ENCODE measurements at places on chromosomes 1 and 21.
A peak's percentile ranks its signal among the peaks of the same experiment; 100 is the strongest.

GRCh38 chr1:116760996-116761665 lies 6.9 kb downstream of the CD2 start:
- DNase-seq, result no peak

DNA sequence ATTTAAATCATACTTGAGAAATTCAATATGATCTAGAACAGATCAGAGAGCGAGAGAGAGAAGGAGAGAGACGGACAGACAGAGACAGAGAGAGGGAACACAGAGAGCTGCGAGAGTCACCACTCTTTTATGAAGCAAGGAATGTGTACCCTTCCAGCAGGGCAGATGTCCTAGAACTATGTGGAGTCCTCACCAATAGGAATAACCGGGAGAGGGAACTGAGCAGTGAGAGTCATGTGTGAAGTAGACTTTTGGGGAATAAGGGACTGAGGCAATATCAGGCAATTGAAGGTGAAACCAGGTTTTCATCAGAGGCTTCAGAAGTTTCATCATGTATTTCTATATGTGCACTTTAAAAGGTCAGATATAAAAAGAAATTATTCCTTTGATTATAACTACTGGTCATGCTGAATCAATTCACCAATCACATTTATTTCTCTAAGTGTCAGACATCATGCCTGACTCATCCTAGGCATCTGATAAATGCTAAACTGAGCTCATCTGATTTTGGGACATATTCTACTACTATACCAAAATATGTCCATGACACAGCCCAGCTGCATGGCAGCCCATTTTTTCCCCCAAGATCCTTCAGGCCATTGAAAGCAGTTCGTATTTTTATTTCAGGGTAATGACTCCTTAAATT lies 22.4 kb downstream of the VTCN1 start:
- no peak for DNase-seq

- no peak for DNase-seq
Observed at GRCh38 chr1:199907361-199907760, 120.1 kb upstream of the NR5A2 start.

GRCh38 chr1:32540605-32541004 lies 1.4 kb downstream of the ZBTB8A start:
- DNase-seq, result no peak

DNA sequence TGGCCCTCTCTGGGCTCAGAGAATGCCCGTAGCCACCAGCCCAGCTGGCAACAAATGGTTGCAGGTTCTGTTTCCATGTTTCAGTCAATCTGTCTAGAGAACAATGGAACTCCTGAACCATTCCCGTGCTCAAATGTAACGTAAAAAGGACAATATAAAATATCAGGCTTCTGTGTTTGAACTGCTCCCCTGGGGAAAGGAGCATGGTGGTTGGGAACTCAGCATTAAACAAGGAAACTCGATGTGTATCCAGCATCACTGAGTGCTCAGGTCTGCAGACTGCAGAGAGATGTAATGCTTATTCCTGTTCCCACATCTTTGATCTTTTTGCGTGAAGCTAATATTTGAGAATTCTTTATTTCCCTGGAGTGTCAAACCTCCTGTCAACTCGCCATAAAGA lies 326.5 kb downstream of the KIF26B start:
- no peak for DNase-seq

DNA sequence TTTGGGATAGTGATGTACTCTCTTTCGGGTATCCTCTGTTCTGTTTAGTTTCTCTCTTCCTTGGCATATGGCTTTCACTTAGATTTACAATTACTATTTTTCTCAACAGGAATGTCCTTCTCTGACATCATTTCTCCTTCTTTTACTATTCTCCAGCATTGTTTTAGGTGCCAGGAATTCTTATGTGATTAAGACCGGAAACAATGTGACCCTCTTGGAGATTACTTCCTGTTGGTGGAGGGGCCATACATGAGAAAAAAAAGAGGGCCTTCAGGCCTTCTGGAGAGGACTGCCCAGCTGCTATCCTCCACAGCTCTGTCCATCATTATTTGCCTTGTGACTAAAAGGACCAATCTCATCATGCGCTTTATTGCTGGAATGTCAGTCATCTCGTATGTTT lies 50.4 kb upstream of the ADAMTS5 start:
- DNase-seq, result no peak

- no peak for DNase-seq
Observed at GRCh38 chr1:115327270-115327669, 10.8 kb downstream of the NGF start.

GRCh38 chr21:37667380-37667779 lies 248.9 kb downstream of the KCNJ6 start:
- DNase-seq, result no peak

- no peak for DNase-seq
Observed at GRCh38 chr1:202616355-202616915, 93.8 kb downstream of the SYT2 start.

DNA sequence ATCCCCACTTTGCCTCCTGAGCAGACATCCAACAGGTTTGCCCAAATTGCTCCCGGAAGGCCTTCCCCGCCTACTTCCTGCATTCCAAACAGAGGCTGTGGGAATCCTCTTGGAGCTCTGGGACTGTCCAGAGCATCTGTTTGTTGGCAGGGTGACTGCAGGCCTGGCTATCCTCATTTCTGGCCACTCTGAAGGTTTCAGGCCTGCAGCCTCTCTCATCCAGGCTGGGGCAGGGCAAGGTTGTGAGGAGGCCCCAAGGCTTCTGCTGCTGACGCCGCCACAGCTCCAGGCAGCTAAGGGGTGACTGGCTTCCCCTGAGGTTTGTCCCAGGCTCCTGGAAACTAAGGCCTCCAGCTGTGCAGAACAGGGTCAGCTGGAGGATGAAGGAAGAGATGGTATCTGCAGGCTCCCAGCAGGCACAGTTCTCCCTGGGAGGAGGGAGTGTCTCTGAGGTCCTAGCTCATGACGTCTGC lies 11.3 kb downstream of the CDK18 start:
- no peak for DNase-seq

DNA sequence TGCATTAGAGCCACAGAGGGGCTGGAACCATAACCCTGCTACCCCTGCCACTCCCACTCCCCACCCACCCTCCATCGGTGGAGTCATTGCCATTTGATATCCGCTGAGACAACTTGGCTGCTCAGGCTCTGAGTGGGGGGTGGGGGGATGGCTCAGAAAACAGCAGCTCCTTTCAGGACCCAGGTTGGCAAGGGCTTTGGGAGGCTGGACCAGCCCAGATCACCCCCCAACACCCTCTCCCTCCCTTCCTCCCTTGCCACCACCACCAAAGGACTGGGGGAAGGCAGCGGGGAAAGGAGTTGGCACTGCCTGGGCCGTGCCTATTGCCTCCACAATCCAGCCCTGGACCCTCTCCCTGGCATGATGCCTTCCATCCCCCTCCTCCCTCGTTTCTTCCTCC lies 1.7 kb downstream of the KCNJ10 start:
- DNase-seq, result no peak

DNA sequence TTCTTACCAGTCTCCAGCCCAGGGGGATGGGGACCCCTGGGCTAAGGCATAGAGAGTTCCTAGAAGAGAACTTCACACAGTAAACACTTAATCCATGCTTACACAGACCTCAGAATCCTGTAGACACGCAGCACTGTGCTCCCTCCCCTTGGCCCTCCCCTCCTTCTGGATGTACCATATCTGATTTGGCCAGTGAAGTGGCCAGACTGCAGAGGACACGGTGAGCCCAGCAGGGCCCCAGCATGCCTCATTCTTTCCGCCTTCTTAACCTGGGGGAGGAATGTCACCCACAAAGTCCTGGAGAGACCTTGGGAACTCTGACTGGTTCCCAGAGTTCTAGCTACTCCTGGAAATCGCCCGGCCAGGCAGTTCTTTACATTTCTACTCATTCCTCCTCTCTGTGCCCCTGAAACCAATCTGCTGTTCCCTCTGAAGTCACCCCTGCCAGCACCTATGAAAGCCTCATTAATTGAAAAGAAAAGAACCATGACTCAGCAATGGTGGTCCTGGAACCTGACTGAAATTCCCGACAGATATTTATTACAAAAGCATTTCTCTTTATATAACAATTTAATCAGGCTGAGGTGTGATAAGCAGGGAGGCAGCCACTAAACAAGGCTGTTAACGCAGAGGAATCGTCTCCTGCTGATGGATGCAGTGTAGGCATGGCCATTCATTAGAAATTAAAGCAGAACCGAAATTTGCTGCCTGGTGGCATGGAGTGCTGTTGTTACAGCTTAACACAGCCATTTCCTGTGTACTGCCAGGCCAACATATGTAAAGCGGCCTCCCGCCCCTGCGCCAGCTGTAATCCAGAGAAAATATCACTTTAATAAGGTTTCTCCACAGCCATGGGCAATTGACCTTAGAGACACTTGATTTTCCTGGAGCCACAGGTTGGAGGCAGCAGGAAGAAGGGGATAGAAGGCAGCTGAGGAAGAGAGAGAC lies 74.6 kb upstream of the KCND3 start:
- DNase-seq, result no peak

DNA sequence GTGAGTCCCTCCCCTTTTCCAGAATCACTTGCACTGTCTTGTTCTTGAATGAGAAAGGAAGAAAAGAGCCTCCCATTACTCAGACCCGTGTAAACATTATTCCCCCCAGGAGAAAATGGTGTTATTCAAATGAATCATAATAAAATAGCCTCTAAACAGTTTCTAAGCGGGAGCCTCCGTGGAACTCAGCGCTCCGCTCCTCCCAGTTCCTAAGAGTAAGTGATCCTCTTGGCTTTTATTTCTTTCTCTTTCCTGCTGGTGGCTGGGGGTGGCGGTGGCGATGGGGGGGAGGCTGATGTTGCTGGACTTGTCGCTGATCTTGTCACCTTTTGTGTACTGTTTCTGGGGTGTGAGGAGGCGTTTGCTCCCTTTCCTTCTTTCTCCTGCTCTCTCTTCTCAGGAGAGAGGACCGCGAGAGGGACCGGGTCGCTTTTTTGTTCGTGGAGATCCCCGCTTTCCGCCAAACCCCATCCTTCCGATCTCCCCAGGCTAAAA lies 781 bp downstream of the PROX1 start:
- DNase-seq, result no peak

- no peak for DNase-seq
Observed at GRCh38 chr1:202858331-202858730, 30.6 kb downstream of the RABIF start.

DNA sequence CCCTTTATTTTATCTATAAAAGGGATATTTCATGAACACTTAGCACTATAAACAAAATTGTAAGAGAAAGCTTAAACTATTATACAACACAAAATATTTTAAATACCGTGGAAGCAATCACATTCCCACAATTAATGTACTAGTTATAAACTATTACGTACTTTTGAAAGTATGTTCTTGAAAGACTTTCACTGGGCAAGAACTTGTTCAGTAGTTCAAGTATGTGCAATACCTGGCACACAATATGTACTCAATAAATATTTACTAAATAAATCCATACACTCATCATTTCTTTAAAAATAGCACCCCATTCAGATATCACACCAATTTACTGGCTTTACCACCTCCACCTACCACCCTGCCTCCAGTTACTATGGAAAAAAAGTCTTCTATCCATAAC lies 12.6 kb upstream of the FMO2 start:
- DNase-seq, result no peak

GRCh38 chr1:161071886-161072371 lies 2.2 kb upstream of the ARHGAP30 start:
- peak; percentile 43 for DNase-seq

GRCh38 chr1:159144571-159144970 lies 26.8 kb upstream of the CADM3 start:
- DNase-seq, result no peak

DNA sequence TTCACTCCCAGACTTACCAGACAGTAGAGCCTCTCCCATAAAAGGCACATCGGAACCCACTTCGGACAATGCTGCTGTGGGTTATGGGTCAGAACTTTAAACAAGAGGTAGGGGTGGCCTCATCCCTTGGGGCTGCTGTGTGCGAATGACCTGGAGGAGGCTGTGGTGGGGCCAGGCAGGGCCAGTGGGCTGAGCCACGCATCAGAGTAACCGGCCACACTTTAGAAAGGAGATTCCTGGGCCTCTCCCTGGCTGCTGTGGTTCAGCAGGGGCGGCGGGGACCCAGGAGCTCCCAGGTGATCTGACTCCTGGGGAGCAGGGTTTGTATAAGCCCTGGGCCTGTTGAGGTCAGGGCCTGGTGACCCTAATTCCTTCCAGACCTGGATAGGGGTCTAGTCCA lies 110.2 kb upstream of the C1orf174 start:
- DNase-seq, result no peak

GRCh38 chr1:234743791-234744611 lies 134.0 kb upstream of the IRF2BP2 start:
- DNase-seq, result no peak

- DNase-seq, result no peak
Observed at GRCh38 chr1:174333437-174333836, 114.3 kb upstream of the GPR52 start.

DNA sequence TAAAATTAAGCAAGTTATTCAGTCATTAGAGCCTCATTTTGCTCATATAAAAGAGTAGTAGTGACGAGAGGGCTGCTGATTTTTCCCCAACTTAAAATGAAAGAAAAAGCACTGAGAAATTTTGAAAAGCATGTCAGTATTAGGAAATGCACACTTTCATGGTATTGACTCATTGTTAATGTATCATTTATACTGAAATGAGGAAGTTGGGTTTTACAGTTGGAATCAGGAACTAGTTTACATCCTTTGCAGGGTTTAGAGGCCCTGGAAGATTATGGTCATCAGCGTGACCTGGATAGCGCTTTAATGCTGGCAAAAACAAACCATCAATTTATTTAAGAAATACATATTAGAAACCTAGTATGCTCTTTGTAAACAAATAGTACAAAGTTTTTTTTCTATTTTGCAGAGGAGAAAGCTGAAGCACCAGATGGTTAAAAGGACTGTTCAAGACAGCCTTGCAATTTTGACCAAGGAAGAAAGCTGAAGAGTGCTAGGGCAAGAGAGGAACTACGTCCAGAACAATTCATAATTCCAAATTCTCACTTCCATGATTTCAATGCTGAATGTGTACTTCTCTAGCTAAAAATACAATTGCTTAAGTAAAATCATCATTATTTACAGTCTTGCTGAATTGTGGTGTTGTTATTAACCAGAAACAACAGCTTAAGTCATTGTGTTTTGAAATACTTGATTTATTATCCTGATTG lies 94.8 kb upstream of the SGIP1 start:
- no peak for DNase-seq

DNA sequence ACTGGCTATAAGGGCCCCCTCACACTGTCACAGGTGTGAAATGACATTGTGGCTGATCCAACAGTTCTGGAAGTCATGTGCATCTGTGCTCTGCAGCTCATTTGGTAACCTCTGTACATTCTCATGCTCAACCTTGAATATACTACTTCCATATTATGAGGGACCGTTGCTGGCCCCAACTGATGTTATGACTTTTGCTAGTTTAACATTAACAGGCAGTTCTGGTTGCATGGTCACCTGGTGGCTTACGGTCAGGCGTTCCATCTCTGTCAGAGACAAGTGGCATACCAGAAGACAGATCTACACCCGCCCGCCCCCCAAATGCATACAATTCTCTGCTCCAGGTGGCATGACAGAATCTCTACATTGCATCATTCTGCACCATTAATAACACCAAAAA lies 6.0 kb upstream of the DIP2A start:
- DNase-seq, result no peak

All from activated CD4-positive, alpha-beta T cell treated with anti-CD3 and anti-CD28 coated beads, Interleukin-2, amount 50 U/mL, for 1 hour (primary cell).